ENCODE measurements at places on chromosomes 11 and 22.

GRCh38 chr11:64599698-64600211 is 8.7 kb downstream of the SLC22A12 start:
- DNase-seq: no peak

GRCh38 chr11:22163394-22163797 is 29.5 kb upstream of the ANO5 start:
- no peak for DNase-seq

GRCh38 chr11:73155102-73155501 is 13.0 kb upstream of the FCHSD2 start:
- no peak for DNase-seq

DNA sequence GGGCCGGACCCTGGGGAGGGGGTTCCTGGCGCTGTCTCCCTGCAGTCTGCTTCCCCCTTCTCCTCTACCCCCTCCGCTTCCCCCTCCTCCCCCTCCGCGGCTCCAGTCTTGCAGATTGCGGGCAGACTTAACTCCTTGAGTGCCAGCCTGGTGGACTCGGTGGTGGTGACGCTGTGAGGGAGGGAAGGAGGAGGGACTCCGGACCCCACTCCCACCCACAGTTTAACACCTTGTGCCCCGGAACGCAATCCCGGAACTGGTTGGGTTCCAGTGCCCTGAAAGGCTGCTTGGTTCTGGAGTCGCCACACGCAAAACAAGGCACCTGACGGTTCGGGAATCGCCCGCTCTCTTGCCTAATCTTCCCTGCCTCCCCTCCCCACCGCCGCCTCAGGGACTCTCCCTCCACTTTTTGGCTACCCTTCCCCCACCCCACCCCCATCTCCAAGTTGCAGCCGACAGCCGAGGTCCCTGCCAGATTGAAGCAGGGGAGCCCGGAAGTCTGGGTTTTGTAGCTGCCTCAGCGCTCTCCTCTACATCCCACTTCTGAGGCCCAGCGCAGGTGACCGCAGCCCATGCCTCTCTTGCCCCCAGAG is 3.9 kb upstream of the BCL9L start:
- peak; percentile 74 for DNase-seq

DNA sequence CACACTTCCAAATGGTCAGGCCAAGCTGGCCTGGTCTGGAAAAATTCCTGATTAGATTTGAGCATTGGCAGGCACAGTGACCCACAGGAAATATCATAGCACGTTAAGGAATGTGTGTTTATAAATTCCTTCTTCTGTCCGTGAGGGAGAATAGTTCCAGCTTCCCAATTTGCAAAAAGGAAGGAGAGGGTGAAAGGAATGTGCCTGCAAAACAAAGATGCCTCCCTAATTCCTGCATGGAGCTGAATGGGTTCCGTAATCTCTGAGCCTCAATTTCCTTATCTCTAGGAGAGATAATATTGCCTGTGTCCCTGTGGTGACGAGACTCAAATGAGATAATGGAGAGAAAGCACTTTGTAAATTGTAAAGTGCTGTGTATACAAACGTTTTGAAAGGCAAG is 105.1 kb downstream of the FEZ1 start:
- DNase-seq: no peak

DNA sequence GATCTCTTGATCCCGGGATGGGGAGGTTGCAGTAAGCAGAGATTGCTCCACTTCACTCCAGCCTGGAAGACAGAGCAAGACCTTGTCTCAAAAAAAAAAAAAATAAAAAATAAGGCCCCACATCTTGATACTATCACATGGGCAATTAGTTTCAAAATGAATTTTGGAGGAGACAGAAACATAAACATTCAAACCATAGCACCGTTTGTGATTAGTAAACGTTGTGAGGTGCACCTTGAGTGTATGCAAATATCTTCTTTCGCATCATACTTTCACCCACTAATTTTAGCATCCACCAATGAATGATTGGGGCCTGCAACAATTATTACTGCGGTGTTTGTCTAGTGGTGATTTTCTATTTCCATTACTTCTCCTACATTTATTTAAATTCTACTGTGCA is 11.0 kb upstream of the SPDYC start:
- DNase-seq: no peak

- DNase-seq: no peak
Observed at GRCh38 chr11:95081412-95081811, 8.2 kb upstream of the ENDOD1 start.

- DNase-seq: no peak
Observed at GRCh38 chr11:129652835-129653234, 162.8 kb upstream of the TMEM45B start.

DNA sequence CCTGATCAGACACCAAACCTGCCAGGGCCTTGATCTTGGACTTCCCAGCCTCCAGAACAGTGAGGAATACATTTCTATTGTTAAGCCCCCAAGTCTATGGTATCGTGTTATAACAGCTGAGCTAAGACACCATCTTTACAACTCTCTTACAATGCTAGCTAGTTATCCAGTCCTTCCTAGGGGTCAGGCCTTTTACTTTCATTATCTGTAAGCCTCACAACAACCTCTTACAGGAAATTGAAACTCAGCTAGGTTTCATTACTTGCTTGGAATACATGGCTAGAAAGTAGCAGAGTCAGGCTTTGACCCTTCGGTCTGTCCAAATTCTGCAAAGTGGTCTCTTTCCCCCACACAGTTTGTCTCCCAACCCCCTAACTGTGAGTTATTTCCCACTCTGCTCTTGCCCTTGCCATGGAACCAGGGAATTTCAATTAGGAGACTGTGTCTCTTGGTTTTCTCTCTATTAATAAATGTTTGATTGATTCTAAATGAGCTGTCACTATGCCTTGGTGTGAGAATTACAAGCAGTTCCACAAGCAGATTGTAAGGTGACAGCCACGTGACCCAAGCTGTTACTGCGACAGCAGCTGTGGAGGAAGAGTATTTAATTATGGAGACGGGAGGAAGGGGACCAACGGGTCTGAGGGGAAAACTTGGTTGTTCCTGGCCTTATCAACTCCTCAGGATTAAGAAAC is 38.4 kb upstream of the CLMP start:
- no peak for DNase-seq

GRCh38 chr11:104979839-104980238 is 11.5 kb upstream of the CASP4 start:
- DNase-seq: no peak

DNA sequence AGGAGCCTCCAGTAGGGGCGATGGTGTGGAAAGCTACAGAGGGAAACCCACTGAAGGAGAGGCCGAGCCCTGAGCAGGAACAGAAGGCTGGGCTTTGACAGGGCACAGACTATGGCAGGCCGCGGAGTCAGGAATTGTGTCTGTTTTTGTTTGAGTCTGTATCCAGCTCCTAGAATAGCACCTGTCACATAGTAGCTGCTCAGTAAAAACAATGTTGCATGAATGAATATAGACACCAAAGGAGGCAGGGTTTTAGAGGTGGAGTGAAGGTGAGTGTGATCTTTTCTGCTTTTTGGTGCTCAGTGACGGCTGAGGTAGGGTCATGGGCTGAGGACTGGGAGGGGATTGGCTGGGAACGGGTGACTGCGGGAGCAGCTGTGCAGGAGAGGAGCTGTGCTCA is 18.5 kb upstream of the APOBEC3A start:
- DNase-seq: no peak

DNA sequence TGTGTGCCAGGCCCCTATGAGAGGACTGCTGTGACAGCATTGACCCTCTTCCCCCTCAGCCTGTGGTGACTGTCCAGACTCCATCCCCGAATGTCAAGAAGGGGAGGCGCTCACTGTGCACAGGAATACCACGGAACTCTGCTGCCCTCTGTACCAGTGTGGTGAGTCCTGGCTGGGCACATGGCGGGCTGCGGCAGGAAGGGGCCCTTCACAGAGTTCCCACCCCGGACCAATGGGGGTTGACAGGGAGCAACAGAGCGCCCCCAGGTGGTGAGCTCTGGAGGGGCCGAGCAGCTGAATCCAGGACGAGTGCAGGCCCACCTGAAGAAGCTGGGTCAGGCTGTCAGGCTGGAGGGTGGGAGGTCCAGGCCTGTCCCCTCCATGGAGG is 83.8 kb upstream of the MYOD1 start:
- DNase-seq: no peak

DNA sequence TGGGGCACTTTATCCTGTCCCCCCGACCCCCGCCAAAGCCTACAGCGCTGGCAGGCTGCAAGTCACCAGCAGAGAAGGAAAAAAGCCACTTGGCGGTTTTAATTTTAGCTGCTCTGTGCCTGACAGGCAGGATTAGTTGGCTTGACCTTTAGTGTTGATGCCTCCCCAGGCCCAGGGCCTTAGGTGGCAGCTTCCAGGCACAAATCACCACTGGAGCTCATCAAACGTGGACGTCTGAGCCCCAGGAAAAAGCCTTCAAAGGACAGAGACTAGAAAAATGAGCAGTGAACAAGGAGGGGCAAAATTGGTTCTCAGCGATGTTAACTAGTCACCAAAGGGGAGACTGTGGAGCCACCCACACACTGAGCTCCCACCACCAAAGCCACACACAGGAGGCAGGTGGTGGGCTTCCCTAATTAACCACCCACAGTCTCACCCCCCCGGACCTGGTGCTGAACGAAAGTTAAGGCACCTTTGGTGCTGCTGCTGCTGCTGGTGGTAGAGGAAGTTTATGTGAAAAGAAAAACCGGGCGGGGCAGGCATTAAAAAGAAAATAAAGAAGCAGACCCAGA is 4.4 kb upstream of the PYGM start:
- no peak for DNase-seq

DNA sequence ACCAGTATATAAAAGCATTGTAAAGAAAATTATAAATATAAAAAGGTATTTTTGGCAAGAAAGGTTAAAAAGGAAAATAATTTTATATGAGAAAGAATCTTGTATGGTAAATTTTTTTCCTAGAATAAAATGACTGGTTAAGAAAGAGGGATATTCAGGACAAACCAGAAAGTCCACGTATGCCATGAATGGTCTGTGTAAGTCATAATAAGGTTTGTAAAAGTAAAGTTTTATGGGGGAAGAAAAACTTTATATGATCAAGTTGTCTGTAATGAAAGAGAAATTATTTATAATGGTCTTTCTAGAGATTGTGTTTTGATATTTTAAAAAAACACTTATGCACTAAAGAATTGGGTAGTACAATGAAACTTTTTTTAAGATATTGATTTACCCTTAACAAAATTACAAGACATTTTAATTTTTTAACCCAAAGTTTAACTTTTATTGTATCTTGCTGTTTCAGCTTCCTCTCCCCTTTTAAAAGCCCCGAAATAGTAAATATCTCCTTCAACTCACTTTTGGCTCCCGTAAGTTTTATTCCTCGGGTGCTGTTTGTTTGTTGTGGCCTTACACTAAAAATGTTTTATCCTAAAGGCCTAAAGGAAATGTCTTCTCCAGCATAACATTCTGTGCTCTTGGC is 47.7 kb downstream of the AMOTL1 start:
- no peak for DNase-seq

- no peak for DNase-seq
Observed at GRCh38 chr22:28142361-28142961, 223.4 kb upstream of the PITPNB start.

DNA sequence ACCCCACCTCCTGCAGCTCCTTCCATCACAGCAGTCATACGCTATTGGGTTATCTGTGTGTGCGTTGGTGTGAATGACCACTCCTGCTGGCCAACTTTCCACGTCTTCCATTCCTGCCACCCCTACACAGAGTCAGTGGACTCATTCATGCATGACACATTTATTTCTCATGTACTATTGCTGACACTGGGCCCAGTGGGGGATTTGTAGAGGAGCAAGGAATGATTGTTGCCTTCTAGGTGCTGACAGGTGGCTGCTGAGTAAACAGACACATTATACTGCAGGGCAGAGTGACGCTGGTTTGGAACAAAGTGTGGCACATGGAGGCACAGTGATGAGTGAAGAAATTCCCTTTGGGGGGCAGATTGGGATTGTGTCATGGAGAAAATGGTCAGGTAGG is 113.9 kb downstream of the CCDC81 start:
- DNase-seq: no peak

- no peak for DNase-seq
Observed at GRCh38 chr11:68345776-68346461, 33.5 kb downstream of the LRP5 start.

DNA sequence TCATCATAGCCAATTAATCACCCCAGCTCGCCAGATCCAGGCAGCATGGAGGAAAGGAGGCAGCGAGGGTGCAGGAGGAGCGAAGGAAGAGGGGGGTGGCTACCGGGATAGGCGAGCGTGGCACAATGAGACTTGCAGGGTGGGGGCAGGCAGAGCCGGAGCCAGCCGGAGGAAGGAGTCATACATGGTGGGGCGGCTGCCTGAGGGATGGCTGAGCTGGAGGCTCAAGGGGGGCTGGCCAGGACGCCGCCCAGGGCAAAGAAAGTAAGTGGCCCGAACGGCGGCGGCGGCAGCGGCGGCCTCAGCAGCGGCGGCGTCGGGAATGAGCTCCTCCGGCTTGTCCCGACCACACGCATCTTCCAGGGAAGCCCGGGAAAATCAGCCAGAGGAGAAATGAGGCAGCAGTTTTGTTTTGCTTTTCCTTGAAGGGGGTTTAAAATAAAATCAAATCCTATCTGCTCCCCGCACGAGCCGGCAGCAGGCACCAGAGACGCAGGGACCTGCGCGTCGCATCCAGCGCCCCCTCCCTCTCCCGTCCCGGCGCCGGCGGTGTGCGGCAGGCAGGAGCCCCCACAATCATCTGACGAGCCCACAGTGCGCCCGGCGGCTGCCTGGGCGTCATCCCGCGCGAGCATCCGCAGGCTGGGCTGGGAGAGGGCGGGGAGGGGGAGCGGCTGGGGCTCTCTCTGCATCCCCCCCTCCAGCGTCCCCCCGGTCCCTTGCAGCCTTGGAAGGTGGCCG is 263.6 kb downstream of the CTTN start:
- DNase-seq: no peak

- no peak for DNase-seq
Observed at GRCh38 chr11:34769224-34769623, 147.0 kb downstream of the APIP start.

GRCh38 chr22:30013201-30013600 is 67.1 kb upstream of the HORMAD2 start:
- no peak for DNase-seq

DNA sequence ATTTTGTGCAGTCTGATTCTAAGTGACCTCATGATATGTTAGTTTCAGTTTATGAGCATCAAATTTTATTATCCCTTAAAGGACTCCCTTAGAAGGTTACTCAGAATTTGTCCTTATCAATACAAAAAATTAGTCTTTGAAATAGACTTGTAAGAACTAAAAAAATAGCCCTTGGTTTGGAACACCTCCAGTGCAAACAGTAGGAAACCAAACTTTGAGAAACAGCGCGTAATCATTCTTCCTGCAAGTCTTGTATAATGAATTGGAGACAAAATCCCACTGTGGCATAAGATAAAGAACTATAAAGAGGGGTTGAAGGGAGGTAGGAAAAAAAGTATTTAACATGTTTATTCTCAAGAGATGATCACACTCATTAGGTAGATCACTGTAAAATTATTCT is 10.8 kb upstream of the MSANTD4 start:
- no peak for DNase-seq

DNA sequence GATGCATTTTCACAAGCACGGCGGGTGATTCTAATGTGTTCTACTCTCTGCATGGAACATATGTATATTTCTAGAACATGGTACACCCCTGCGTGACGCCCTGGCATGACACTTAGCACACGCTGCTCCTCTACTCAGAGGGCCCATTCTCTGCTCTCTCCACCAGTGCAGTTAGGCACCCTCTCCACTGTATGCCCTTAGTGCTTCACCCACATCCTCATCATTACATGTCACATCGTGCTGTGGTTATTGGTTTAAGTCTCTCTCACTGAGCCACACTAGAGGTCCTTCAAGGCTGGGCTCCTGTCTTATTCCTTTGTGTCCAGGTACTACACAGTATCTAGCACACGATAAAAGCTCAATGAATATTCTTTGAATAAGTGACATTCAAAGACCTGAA is 16.7 kb downstream of the TMPRSS13 start:
- DNase-seq: no peak

All from stimulated activated CD4-positive, alpha-beta T cell treated with anti-CD3 and anti-CD28 coated beads, TNF-alpha, amount 100 ng/mL, for 24 hours (primary cell).